ENCODE measurements at places on chromosomes 1 and 21. TPM values are rescaled to one million over a fixed set of nuclear protein-coding genes. Genes with fewer than 3 reads are reported as not detected.

ELAPOR1 gene
- polyA plus RNA-seq, result 1.6 TPM

FCRL2 gene
- polyA plus RNA-seq, result 0.17 TPM

CHD1L gene
- 74.2 TPM for polyA plus RNA-seq

BATF3 gene
- polyA plus RNA-seq, result 0.88 TPM

TPTE gene
- polyA plus RNA-seq, result not detected

GRCh38 chr1:193656841-193657240, 470.4 kb upstream of the B3GALT2 start:
- no peak for DNase-seq

Measured in left kidney (tissue), 8 donors.